ENCODE measurements at places on chromosomes 6 and 20.
A peak's percentile ranks its signal among the peaks of the same experiment; 100 is the strongest.

GRCh38 chr20:11193241-11193640 is 519.4 kb upstream of the JAG1 start:
- no peak for DNase-seq

- no peak for DNase-seq
These were observed 248.3 kb upstream of the AFDN start for GRCh38 chr6:167578371-167578901.

DNA sequence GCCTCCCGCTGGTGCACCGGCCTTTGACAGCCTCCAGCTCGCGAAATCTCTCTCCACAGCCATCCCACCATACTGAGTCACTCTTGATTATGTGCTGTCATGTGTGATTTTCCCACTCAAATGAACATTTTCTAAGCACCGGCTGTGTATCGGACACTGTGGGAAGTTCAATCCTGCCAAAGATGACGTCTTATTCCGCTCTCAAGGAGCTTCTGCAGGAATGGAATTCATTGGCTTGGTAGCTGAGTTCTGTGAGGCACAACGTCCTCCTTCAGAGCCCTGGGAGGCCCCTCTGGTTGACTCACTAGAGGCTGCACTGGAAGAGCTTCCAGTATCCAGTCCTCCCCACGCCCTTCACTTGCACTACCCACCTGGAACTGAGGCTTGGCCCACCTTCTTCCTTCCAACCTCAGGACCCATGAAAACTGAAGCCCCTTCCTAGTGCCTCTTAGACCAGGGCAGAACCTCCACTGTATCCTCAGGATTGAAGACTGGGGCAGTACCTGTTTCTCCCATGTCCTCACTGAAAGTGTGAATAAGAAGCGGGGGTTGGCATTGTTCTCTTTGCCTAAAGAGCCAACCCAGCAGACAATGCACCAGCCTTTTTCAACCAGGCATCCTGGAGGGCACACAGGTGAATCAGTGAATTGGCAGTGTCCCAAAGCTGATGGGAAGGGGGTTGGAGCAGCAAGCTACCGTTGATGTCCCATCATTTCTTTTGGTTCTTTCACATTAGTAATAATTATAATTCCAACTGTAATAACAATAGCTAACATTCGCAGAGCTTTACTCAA is 1.7 kb downstream of the UNC5CL start:
- no peak for DNase-seq

DNA sequence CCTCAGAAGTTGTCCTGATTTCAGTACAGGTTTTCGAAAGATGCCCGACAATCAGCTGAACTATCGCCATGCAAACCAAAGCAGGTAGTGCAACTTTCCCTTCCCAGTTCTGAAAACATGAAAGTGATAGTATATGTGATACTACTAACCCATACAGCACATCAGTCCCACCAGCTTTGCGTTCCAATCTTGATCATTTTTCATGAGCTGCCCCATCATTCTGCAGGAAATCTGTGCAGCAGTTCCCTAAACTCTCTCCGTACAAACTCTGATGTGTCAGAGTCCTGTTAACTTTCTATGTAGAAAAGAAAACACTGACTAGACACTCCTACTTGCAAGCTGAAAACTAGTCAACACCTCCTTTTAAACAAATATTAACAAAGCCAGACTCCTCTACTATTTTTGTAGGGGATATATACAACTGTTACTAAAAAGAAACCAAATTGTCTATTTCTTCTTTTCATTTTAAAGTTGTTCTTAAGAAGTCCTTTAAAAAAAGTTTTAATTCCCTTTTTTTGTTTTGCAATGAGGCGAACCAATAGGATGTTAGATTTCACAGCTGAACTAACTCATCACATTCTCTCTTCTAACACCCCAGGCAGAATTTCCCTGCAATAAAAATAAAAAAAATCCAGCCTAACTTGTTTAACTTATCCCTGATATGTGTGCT is 99.6 kb upstream of the DST start:
- DNase-seq, result no peak

GRCh38 chr6:2038092-2038491 is 207.3 kb downstream of the GMDS start:
- no peak for DNase-seq

DNA sequence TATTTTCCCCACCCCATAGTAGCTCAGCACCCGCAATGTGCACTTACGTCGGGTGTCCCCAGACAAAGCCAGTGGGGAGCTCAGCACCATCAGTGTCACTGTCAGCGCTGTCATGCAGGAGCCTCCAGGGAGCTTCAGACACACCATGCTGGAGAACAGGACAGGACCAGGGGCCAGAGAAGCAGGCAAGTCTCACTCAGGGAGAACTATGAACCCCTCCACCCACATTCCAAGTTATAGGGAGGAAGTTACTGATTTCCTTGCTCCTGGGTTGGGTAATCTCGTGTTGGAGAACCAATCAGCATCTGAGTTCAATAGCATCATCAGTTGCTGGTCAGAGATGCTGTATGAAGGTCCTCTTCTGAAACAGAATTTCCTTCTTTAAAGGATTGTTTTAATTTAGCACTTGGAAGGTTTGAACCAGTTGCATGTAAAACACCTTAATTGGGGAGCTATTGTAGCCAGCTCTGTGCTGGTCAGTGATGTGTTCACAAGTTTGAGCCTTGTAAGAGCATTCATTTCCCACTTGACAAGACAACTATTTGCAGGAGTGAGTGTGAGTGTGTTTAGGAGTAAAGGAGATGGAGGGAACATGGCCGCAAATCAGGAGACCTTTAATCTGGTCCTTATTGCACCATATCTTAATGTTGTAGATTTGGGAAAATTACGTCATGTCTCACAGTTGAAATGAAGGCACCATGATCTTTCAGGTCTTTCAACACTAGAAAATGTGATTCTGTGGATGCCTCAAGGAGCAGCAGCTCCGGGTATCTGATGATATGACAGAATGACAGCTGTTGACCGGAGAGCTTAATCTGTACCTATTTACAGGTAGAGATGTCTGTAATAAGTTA is at the start of gene HLA-DRB1:
HLA-DRB1 (minus strand) TSS at position 253 of the 854 bp plus-strand sequence; CDS start at position 147, 106 bp downstream.
- peak; percentile 27 for DNase-seq

DNA sequence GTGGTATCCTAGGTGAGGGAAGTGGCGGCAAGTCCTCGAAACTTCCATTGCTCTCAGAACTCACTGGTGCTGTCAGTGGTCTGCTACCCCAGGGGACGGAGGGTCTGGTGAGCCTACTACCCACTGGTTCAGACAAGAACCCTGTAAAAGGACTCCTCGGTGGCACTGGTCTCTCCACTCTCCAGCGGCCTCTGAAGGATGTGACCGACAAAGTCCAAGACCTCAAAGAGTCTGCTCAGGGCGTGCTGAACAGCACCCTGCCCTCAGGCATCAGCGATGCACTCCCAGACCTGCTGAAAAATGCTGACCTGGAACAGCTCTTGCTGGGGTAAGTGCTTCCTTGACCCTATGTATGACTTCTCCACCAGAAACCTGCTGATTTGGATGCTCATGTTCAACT is 51.8 kb downstream of the CDK5RAP1 start:
- no peak for DNase-seq

DNA sequence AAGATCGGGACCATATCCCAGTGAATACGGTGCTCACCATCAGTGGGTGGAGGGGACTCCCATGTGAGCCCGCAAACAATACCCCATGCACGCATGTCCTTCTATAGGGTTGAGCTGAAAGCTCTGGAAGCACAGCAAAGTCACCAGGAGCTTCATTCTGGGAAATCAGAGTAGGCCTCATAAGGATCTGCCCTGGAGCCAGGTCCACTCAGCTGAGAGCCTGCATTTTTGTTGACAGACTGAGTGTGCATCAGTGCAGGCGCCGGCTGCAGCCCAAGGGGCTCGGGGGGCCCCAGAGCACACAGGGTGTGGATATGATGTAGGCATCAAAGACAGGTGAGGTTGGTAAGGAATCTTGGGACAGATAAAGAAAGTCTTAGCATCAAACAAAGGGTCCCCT is 79.8 kb upstream of the CD93 start:
- no peak for DNase-seq

- DNase-seq, result no peak
These were observed 64.0 kb upstream of the SNX9 start for GRCh38 chr6:157759028-157759427.

DNA sequence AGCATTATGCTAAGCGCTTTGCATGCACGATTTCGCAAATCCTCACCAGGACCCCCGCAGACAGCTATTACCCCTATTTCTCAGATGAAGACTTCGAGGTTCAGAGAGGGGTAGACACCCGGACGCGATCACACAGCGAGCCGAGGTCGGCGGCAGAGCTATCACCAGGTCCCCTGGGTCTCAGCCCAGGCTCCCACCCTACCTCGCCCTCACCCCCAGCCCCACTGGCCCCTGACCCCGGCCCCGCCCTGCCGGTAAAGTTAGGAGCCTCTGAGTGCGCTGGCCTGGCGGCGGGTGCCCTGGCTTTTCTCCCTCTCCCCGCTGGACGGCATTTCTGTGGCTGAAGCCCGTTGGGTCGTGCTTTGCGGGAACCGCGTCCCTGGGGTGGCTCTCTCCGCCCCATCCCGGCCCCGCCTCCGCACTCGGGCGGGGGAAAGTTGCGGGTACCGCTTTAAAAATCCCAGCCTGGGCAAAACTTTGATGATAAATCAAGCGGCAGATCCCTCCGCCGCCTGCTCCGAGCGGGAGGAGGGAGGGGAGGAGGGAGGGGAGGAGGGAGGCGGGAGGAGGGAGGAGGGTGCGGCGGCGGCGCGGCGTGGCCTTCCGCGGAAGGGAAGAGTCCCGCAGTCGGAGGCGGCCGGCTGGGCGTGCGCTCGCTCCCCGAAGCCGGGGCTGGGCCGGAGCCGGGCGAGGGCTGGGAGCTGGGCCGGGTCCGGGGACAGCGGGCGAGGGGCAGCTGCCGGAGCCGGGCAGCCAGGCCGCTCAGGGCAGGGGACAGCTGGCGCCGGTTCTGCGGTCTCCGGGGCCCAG is at the start of gene VSTM2L:
VSTM2L (plus strand) TSS at position 624 of the 810 bp plus-strand sequence. CDS start 224 bp downstream, outside the sequence.
- DNase-seq, result peak; percentile 79

DNA sequence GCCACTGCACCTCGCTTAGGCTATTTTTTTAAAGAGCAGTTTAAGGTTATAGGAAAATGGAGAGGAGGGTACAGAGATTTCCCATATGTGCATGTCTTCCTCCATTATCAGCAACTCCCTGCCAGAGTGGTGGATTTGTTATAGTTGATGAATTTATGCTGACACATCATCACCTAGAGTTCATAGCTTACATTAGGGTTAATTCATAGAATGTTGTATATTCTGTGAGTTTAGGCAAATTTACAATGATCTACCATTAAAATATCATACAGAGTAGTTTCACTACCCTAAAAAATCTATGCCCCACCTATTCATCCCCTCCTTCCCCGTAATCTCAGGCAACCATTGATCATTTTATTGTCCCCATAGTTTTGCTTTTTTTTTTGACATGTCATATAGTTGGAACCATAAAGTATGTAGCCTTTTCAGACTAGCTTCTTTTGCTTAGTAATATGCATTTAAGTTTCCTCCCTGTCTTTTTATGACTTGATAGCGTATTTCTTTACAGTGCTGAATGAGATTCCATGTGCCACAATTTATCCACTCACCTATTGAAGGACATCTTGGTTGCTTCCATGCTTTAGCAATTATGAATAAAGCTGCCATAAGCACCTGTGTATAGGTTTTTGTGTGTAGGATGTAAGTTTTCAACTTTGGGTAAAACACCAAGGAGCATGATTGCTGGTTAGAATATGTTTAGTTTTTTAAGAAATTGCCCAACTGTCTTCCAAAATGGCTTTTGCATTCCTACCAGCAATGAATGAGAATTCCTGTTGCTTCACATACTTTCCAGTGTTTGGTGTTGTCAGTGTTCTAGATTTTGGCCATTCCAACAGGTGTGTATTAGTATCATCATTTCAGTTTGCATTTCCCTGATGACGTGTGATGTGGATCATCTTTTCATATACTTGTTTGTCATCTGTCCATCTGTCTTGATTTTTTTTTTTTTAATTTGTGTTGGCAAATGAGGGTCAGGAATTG is 60.2 kb downstream of the NCOA3 start:
- DNase-seq, result no peak

DNA sequence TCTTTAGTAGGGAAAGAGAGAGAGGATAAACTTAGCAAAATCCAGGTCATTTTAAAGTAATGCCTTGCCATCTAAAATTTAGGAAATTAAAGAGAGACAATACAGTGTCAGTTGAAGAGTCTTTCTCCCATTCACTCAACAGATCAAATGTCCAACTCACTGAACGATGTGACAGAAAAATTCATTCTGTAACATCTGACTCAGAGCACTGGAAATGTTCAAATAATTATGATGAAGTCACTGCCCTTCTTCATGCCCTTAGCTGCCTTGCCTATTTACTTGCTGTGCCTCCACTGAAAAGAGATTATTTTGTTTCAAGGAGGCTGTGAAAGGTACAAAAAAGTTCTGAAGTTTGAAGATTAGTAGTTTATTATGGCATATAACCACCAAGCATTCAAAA is 434.8 kb downstream of the ADGRB3 start:
- no peak for DNase-seq

GRCh38 chr6:106745197-106745770 is 115.9 kb downstream of the QRSL1 start:
- DNase-seq, result no peak

DNA sequence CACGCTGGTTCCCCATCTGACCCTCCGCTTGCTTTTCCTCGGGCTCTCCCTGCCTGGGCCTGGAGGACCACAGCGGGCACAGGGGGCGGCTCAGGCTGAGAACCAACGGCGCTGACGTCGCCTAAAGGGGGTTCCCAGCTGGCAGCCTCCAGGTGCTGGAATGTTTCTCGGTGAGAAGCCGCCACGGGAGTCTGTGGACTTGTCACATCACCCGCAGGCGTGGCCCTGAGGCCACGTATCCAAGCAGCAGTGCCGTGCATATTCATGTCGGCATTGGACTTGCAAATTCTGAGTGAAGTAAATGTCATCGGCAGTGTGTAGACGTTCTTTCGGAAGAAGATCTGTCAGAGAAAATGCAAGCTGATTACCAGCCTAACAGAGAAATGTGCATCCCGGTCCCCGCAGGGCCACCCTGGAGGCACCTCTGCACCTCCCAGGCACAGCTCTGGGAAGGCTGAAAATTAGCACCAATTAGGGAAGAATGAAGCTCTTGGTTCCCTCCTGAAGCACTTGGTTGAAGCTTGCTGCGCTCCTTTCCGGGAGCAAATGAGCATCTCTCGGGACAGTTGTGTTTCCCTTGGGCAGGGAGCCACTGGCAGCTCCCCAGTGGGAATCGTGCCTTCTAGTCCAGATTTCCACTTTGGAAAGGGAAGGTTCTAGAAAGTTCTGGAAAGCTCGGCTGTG is 24.3 kb downstream of the NTSR1 start:
- no peak for DNase-seq

DNA sequence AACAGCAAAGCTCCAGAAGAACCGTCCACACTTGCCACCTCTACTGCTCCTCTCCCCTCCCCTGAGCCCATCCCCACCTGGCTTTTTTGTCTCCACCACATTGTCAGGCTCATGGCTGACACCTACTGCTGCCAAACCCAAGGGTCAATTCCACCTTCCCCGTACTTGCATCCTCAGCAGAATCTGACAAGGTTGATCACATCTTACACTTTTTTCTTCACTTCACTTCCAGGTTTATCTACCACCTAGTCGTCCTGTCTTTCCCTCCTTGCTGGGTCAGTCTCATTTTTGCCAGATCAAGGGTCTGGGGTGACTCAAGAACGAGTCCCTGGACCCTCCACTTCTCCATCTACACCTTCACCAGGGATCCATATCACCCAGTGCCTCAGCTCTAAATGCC is 3.1 kb downstream of the AURKA start:
- DNase-seq, result no peak

- DNase-seq, result no peak
These were observed 1.1 kb upstream of the TRAM2 start for GRCh38 chr6:52577778-52578463.

- DNase-seq, result no peak
These were observed 822 bp downstream of the AFG1L start for GRCh38 chr6:108295676-108296075.

GRCh38 chr6:17458966-17459365 is 65.6 kb downstream of the CAP2 start:
- no peak for DNase-seq
